ENCODE measurements at places on chromosomes 12 and 14.

- no peak for DNase-seq
These were observed 127.8 kb upstream of the PARP11 start for GRCh38 chr12:4001031-4001430.

GRCh38 chr12:77364400-77364799, 299.0 kb upstream of the E2F7 start:
- DNase-seq = no peak

DNA sequence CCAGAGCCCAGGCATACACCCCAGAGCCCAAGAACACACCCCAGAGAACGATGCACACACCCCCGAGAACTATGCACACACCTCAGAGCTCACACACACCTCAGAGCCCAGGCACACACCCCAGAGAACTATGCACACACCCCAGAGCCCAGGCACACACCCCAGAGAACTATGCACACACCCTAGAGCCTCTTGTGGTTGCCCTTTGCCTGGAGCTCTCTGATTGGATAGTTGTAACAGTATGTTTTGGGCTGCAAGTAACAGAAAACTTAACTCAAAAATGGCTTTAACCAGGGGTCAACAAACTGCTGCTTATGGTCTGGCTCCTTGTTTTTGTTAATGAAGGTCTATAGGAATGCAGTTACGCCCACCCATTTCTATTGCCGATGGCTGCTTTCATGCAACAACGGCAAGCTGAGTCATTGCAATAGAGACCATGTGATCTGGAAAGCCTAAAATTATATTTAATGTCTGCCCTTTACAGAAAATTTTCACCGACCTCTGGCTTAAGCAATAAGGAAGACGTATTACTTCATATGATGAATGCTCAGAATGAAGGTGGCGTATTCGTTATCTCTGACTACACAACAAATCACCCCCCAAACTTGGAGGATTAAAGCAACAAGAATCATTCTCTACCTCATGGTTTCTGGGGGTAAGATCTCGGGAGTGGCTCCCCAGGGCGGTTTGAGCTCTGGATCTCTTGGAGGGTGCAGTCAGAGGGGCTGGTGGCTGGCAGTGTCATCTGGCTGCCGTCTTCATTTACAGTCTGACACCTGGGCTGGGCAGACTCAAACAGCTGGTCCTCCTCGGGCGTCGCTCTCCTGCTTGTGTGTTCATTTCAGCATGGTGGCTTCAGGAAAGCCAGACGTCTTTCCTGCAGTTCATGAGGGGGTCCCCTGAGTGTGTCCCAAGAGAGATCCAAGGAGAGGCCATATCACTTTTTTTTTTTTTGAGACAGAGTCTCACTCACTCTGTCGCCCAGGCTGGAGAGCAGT, 66.3 kb upstream of the NCOR2 start:
- no peak for DNase-seq

GRCh38 chr12:64658892-64659481, 48.7 kb downstream of the RASSF3 start:
- no peak for DNase-seq

DNA sequence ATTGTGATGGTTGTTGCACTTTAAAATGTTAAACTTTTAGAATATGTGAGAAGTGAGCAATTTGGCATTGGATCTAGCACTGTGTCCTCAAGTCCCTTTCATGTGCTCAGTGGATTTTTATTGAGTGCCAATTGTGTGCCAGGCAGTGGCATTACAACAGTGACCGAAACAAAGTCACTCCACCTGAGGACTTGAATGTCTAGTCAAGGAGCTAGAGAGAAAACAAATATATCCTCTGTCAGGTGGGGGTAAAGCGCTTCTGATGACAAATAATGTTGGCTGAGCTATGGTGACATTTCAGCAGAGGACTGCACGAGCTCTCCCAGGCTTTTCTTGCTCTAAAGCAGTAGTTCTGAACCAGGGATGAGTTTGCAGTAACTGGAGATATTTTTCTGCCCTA, 240.4 kb downstream of the RGS6 start:
- DNase-seq = no peak

GRCh38 chr14:105897725-105898113, 371.3 kb downstream of the TMEM121 start:
- no peak for DNase-seq

DNA sequence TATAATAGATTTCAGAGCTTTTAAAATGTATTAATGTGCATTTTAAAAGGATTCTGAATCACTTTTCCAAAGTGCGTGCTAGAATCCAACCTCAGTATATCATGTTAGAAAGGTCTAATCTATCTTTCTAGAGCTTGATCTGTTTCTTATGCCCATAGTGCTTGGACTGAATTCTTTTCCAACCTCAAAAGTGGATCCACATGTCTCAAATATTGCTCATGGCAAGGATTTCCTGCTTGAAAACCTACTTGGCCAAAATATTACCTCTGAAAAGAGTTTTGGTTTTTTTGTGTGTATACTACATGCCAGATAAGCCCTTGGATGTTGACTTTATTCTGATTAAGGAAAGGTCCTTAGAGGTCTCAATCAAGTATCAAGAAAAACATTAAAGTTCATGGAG, 16.9 kb upstream of the SLC6A15 start:
- DNase-seq = no peak

- no peak for DNase-seq
These were observed 124.8 kb upstream of the WSCD2 start for GRCh38 chr12:108004319-108004718.

GRCh38 chr14:53824061-53824460, 132.6 kb downstream of the BMP4 start:
- no peak for DNase-seq
